Right atrium auricular region (tissue), 2 donors: ENCODE measurements at places on chromosomes 5 and 9.

DNA sequence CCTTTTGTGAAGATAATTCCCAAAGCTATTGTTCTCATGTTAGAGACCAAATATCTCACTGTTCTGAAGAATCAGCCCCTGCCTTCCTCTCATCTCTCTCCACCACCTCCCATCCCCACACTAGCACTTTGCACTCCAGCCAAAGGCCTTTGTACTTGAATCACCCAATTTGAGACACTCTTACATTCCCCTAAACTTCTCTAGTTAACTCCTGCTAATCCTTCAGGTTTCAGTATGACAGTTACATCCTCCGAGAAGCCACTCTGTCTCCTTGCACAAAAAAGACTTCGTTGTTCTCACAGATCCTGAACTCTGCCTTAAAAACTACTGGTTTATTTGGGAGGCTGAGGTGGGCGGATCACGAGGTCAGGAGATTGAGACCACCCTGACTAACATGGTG is 227.5 kb downstream of the PIK3R1 start:
- no peak for DNase-seq

GRCh38 chr9:33239921-33240320 is at the start of gene SPINK4:
Gene SPINK4, plus strand, starts transcription at chr9:33240167. Its CDS starts 42 bp downstream, at chr9:33240209.
- DNase-seq = no peak

GRCh38 chr9:98575379-98576346 is 133.1 kb downstream of the GABBR2 start:
- DNase-seq = no peak

DNA sequence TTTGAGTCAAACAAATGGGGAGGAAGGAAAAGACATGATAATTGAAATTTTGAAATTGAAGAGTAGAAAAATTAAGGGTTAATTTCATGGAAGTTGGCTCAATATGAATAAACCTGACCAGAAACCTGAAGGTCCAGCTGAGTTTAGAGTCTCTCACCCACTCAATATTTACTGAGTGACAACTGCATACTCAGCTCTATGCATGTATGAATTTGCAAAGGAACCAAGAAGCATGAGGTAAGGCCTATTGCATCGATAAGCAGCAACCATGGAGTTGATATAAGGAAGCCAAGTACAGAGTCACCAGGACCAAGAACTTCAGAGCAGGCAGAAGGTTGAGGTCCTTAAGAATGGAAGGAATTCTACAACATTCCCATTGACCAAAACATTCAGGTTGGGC is 163.4 kb downstream of the SEMA5A start:
- DNase-seq = no peak

GRCh38 chr9:104988539-104988938 is 60.6 kb upstream of the ABCA1 start:
- no peak for DNase-seq

- DNase-seq = no peak
These were observed 220.0 kb downstream of the PBX3 start for GRCh38 chr9:125966959-125967711.

DNA sequence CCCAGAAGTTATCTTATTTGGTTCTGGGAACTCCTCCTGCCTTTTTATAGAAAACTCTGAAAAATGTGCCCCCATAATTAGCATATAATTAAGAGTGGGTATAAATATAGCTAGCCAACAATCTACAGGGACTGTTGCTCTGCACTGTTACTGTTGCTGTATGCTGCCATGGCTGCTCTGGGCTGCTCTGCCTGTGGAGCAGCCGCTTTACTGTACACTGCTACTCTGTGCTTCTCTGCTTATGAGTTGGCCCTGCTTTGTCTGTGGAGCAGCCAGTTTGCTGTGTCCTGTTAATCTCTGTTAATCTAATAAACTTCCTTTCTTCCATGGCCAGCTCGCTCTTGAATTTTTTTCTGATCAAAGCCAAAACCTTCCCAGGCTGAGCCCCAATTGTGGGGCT is 2244.0 kb upstream of the ACO1 start:
- no peak for DNase-seq

- DNase-seq = no peak
These were observed 151.9 kb downstream of the INSYN2B start for GRCh38 chr5:169828385-169828784.

- DNase-seq = peak; percentile 94
These were observed at the start of gene BRD3OS for GRCh38 chr9:134024828-134025605. Gene BRD3OS, plus strand, starts transcription at chr9:134025481. Its CDS starts 1,267 bp downstream, at chr9:134026748.

DNA sequence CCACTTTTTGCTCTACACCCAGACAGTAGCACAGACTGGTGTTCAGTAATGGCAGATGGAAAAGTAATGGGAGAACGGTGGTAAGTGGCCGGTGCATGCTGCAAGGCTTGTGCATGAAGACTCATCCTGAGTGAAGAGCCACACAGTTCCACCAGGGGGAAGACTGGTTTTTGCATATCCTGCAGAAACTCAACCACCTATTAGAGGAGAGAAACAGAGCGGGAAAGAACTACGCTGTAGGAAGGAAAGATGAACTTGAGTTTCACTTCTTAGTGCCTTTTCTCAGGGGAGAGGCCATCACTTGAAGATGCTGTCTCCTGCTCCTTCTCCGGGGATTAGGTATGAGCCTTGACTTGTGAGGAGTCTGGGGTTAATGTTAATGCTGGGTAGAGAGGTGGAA is 9.4 kb upstream of the PRSS3 start:
- no peak for DNase-seq

- no peak for DNase-seq
These were observed 6.7 kb downstream of the IRX4 start for GRCh38 chr5:1875843-1876659.

- DNase-seq = no peak
These were observed 105.1 kb downstream of the MAST4 start for GRCh38 chr5:66701244-66701643.

GRCh38 chr9:131997779-131998178 is 81.9 kb downstream of the MED27 start:
- no peak for DNase-seq

- no peak for DNase-seq
These were observed 72.7 kb downstream of the ZFAND5 start for GRCh38 chr9:72292256-72292682.

DNA sequence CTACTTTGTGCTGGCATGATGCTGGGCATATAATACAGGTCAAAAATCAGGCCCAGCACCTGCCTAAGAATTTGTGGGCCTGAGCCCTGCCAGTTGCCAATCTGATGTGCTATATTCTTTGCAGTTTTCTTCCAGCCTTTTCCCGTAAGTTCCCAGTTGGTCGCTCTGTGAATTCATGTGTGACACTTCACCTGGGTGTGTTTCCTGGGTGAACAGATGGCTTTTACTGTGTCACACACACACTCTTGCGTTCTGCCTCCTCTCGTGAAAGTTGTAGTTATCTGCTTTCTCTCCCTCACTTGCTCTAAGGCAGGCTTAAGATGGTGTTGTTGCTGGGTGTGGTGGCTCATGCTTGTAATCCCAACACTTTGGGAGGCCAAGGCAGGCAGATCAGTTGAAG is 153.5 kb upstream of the DMRT1 start:
- DNase-seq = no peak

DNA sequence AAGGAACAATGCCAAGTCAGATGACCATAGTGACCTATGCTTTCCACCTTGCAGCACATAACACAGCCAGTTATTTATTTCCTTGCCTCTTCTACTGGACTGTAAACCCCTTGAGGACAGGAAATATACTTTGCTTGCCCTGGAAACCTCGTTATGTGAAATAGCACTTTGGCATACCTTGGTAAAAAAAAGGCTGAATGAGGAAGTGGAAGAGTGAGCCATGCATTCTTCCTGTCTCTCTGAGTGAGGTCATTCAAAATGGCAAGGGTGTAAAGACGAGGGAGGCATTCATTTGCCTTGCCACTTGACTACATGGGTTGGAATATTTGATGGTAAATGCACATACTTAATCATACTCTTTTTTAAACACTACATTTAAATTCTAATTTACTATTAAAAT is 42.8 kb upstream of the SVEP1 start:
- DNase-seq = no peak

- DNase-seq = no peak
These were observed 5.5 kb upstream of the TNFSF15 start for GRCh38 chr9:114811301-114811700.

- no peak for DNase-seq
These were observed 563.8 kb downstream of the TLR4 start for GRCh38 chr9:118268046-118268445.

- no peak for DNase-seq
These were observed 1.0 kb downstream of the LRRC8A start for GRCh38 chr9:128882677-128883603.

- no peak for DNase-seq
These were observed 33.4 kb upstream of the PCA3 start for GRCh38 chr9:76730801-76731200.

DNA sequence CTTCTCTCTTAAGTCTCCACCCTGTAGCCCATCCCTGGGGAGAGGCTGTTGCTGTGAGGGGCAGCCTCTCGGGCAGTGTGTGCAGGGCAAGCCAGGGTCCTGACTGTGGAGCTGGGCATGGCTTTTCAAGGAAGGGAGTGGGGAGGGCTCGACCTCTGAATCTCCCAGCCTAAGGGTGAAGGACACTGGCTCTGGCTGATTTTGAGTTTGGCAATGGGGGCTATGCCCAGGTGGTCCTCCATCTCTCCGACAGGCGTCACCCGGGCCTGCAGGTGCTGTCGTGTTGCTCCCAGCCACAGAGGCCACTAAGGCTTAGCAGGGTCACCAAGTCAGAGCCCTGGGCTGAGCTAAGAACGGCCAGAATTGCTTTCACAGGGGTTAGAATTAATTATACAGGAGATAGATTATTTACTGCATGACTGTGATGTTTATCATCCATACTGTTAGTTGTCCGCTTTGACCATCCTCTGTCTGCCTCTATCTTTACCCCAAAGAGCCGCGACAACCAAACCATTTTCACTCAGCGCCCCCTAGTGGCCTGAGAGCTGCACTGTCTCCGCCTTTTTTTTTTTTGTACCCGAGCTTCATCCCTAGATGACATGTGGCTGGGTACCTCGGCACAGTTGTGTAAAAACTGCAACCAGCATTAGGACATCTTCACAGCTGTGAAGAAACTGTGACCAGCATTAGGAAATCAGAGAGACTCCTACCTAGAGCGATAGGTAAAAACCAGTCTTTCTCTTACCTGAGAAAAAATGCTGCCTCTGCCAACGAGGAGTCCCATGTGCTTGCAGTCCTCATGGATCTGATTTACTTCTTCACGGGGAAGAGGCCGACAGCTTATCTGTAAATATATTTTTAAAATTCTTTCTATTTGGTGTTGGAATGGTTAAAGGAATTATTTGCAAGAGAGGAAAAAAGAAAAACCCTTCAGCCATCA is 44.5 kb downstream of the AGXT2 start:
- DNase-seq = no peak

GRCh38 chr5:76542887-76543690 is 80.1 kb downstream of the F2RL2 start:
- no peak for DNase-seq

DNA sequence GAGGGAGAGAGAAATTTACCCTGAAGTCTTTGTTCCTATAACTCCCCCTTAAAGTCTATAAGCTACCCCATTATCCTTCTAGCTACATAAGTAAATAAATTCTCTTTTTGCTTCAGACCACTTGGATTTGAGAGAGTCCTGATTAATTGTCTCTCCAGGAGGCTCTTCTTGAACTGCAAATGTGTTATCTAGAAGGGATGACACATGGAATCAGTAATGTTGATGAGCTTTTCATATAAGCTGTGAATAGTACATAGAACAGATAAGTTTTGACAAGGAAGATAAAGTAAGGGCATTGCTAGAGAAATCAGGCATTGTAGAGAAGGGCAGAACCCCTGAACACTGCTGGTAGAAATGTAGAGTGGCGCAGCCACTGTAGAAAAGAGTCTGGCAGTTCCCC is 42.5 kb upstream of the GNPDA1 start:
- no peak for DNase-seq

GRCh38 chr5:141951332-141951781 is 6.6 kb downstream of the PCDH12 start:
- no peak for DNase-seq

DNA sequence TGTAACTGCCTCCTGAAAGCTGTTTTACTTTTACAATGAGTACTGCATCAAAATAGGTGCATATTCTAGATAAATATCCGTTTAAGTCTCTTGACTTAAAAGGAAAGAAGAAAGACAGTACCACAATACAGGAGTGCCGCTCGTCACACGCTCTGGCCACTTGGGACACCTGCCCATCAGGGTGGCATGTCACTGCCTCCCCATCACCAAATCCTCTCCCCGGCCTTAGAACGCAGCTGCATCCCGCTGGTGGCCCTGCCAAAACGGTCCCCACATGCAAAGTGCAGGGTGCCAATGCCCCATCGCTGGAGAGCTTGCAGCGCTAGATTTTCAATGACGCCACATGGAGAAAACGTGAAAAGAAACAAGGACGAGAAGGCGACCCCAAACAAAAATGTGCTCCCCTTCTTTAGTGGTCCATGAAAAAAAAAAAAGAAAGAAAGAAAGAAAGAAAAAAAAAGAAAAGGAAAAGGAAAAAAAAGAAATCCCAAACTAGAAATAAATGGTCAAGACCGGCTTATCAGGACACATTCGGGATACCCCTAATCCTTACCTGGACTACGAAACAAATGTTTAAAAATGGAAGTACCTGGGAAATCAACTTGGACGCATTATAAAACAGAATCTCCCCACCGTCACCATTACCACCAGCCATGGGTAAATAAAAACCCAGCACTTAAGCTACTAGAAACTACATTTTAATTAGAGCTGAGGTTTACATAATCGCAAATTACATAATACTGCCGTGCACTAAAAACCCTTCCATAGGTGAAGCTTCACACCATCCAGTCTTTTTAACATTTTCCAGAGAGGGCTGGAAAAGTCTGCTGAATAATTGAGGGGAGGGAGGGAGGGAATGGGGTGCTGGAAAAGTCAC is 1.0 kb downstream of the ANKH start:
- no peak for DNase-seq
